ENCODE measurements at places on chromosomes 2 and 18.

- DNase-seq, result no peak
Measured at GRCh38 chr2:191369034-191369433, 123.8 kb downstream of the MYO1B start.

DNA sequence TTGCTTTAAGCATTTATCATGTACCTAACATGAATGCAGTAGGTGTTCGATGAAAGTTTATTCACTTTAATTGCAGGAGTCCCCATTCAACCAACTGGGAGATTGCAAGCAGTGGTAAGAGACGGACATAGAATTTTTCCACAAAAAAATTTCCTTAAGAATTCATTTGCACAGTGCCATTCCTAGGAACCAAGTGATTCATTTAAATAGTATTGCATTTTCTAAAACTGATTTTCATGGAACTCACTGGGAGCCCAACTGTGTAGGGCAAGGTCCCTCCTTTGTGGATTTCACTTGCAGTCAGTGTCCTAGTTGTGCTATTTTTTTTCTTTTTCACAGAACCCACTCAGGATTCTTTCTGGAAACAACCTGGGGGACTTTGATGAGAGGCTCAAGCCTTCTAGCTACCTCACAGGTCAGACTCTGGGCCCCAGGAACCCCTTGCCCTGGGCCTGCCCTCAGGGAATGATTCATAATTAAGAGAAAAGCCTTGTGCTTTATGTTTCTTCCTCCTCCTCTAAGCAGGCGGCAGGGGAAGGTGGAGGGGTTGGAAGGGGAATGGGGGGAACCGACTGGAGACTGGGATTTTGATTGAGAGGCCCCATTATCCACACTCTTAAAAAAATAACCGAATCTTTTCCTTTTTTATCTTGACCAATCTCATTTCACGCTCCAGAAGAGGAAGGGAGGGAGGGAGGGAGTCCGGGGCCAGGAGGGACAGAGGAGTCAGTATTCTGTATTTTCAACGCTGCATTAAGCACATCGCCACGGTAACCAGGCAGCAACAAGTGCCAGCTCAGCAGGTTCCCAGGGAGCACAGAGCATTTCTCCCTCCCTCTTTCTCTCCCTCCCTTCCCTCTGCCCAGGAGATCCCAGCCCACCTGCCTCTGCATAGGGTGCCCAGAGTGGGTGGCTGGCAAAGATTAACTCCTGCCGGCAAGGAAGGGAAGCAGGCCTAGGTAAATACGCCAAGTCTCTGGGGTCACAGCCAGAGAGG, 51.8 kb downstream of the PSD4 start:
- no peak for DNase-seq

DNA sequence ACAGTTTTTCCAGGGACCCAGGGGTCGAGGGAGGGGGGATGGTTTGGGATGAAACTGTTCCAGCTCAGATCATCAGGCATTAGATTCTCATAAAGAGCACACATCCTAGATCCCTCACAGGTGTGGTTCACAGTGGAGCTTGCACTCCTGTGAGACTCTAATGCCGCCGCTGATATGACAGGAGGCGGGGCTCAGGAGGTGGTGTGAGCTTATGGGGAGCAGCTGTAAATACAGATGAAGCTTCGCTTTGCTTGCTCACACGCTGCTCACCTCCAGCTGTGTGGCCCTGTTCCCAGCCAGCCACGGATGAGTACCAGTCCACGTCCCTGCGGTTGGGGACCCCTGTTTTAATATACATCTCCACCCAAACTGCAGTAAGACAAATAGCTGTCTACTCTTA, 204.2 kb downstream of the AGAP1 start:
- DNase-seq, result no peak

GRCh38 chr2:238644095-238645081, 203.5 kb upstream of the TWIST2 start:
- no peak for DNase-seq

DNA sequence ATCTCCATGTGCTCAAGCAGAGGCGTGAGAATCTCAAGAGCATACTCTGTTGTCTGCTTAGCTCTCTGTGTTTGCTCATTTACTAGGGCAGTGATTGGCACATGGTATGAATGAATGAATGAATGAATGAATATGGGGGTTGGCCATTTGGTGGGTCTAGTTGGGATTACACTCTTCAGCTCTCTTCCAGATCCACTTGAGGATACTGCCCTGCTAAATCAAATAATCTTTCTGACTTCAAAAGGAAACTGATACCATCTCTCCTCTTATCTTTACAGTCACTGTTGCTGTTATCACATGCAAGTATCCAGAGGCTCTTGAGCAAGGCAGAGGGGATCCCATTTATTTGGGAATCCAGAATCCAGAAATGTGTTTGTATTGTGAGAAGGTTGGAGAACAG, 1.9 kb downstream of the IL36G start:
- DNase-seq, result no peak

DNA sequence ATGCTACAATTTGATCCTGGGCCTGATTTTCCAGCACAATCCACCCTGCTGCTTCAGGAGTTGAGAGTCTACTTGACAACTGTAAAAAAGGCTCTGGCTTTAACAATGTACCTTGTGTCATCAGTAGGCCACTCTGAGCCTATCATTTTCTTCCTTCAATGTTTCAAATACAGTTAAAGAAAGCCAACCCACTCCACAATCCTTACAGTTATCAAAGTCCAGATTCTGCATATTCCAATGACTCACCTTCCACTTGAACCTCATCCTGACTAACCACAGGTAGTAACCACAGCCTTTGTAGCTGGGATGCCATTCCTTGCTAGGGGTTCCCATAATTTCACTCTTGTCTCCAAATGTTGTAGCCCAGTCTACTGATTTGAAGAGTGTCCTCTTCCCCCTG, 35.5 kb upstream of the AQP4 start:
- DNase-seq, result no peak

Measured in stimulated activated CD8-positive, alpha-beta memory T cell treated with anti-CD3 and anti-CD28 coated beads, Interleukin-7, amount 100 ng/mL, for 1 hour (primary cell).